ENCODE measurements at places on chromosomes 1 and 21. TPM values are rescaled to one million over a fixed set of nuclear protein-coding genes. Genes with fewer than 3 reads are reported as not detected.

The UBL4B gene
- not detected for total RNA-seq

The LEFTY1 gene
- total RNA-seq: 275 TPM

The DENND2D gene
- total RNA-seq: 56.4 TPM

DNA sequence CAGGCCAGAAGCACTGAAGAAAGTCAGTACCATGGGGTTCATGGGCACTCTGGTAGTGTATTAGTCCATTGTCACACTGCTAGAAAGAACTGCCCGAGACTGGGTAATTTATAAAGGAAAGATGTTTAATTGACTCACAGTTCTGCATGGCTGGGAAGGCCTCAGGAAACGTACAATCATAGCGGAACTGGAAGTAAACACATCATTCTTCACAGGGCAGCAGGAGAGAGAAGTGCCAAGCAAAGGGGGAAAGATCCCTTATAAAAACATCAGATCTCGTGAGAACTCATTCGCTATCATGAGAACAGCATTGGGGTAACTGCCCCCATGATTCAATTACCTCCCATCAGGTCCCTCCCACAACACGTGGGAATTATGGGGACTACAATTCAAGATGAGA, 20.2 kb upstream of the ROR1 start:
- no peaks in the 10 kb centered on the region for H3K4me1 ChIP-seq
- DNase-seq: no peak
- no peaks in the 10 kb centered on the region for H3K36me3 ChIP-seq
- H3K27ac ChIP-seq: no peak overlapping the region
- no peak overlapping the region for H3K4me3 ChIP-seq

DNA sequence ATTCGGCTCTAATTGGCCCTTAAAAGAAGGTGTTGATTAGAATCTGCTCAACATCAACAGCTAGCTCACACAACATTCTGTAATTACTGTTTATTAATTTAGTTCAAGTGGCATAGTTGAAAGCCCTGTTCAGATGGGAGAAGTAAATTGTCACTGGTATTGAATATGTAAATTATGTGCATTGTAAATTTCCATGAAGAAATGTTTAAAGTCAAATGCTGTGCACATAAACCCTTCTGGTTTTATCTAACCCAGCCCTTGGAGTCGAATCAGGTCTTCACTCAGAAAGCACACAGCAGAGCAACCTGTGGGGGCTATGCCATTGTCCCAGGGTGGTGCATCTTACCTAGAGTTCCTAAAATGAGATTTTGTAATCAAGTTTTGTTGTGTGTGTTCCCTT, 65.4 kb upstream of the LMO4 start:
- H3K4me1 ChIP-seq: no peaks in the 10 kb centered on the region
- H3K27me3 ChIP-seq: no peaks in the 10 kb centered on the region
- DNase-seq: no peak
- no peak overlapping the region for H3K4me3 ChIP-seq

The OPRD1 gene
- total RNA-seq: not detected

- no peaks in the 10 kb centered on the region for H3K36me3 ChIP-seq
- H3K27me3 ChIP-seq: no peaks in the 10 kb centered on the region
- H3K4me1 ChIP-seq: no peaks in the 10 kb centered on the region
- H3K27ac ChIP-seq: no peak overlapping the region
These were observed 37.7 kb downstream of the IGFN1 start for GRCh38 chr1:201228011-201228983.

DNA sequence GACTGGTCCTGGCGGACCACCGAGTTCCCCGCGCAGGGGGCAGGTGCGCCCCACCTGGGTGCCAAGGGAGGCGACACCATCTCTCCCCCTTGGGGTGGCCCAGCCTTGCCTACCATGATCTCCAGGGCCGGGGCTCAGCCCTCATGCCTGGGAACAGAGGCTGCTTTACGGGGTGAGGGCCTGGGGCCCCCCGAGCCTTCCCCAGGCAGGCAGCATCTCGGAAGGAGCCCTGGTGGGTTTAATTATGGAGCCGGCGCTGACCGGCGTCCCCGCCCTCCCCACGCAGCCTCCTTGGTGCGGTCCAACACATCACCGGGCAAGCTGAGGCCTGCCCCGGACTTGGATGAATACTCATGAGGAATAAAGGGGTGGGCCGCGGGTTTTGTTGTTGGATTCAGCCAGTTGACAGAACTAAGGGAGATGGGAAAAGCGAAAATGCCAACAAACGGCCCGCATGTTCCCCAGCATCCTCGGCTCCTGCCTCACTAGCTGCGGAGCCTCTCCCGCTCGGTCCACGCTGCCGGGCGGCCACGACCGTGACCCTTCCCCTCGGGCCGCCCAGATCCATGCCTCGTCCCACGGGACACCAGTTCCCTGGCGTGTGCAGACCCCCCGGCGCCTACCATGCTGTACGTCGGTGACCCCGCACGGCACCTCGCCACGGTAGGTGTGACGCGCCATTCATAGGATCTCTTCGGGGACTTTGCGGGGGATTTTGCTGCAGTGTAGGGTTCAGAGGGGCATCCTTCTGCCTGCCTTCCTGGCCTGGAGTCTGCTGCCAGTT, 38.2 kb downstream of the TP73 start:
- H3K4me3 ChIP-seq: no peak overlapping the region
- no peaks in the 10 kb centered on the region for H3K36me3 ChIP-seq
- no peak overlapping the region for H3K27ac ChIP-seq
- H3K27me3 ChIP-seq: peaks cover 12% of the 10 kb centered on the region
- no peak for DNase-seq

DNA sequence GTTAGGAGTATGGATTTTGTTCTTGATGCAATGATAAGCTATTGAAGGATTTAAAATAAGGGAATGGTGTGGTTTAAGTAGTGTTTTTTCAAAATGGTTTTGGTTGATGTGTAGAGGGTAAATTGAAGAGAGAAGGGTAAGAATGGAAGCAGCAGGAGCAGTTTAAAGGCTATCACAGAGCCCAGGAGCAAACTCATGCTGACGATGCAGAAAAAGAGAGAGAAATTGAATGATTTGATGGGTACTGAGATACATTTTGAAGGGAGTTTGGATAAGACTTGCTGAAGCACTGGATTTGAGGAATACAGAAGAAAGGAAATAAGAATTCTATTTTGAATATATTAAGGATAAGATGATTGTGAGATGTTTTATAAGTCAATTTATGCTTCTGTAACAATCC, 300.8 kb upstream of the LYPLAL1 start:
- H3K4me1 ChIP-seq: no peaks in the 10 kb centered on the region
- DNase-seq: no peak
- no peak overlapping the region for H3K4me3 ChIP-seq
- no peaks in the 10 kb centered on the region for H3K27me3 ChIP-seq

DNA sequence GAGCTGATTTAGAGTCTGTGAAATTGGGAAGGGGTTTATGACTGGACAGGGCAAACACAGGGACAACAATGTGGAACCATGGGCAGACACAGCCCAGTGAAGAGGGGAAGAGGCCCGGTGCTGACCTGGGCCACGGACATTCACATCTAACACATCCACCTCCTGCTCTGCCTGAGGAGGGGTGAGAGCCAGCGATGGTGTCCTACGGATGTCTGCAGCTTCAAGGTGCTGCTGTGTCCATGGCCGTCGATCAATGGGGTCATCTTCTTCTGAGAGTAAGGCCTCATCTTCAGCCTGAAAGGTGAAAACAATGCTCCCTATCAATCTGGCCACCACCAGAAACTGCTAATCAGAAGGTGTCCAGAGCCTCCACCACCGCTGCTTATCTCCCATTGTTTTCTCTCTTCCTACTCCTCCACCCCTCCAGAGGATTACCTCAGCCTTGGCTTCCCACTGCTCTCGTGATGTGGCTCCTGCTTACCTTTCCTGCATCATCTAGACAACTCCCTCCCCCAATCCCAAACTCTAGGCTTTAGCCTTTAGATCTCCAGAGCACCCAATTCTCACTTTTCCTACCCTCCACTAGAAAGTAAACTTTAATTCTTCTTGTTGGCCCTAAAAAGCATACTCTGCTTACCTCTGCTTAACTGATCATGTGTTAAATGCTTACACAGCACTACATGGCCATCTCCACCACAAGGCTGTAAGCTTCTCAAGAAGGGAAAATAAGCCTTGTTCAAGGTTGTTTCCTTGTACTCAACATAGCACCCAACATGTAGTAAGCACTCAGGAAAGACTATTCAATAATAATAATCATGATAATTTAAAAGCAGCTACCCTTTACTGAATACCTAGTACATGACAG, 24.0 kb upstream of the ADAM30 start:
- peaks cover 43% of the 10 kb centered on the region for H3K36me3 ChIP-seq
- no peak overlapping the region for H3K27ac ChIP-seq
- H3K4me1 ChIP-seq: no peaks in the 10 kb centered on the region
- no peak overlapping the region for H3K4me3 ChIP-seq
- no peaks in the 10 kb centered on the region for H3K27me3 ChIP-seq

The EIF3I gene
- 120 TPM for total RNA-seq

The C1orf141 gene
- not detected for total RNA-seq

The WARS2 gene
- 4.6 TPM for total RNA-seq

The TNFSF4 gene
- total RNA-seq: 1.5 TPM

GRCh38 chr1:214920337-214920736, 162.2 kb upstream of the KCNK2 start:
- no peak overlapping the region for H3K27ac ChIP-seq
- no peaks in the 10 kb centered on the region for H3K27me3 ChIP-seq
- no peaks in the 10 kb centered on the region for H3K36me3 ChIP-seq
- no peak overlapping the region for H3K4me3 ChIP-seq
- no peaks in the 10 kb centered on the region for H3K4me1 ChIP-seq

The OR4F16 gene
- total RNA-seq: not detected

DNA sequence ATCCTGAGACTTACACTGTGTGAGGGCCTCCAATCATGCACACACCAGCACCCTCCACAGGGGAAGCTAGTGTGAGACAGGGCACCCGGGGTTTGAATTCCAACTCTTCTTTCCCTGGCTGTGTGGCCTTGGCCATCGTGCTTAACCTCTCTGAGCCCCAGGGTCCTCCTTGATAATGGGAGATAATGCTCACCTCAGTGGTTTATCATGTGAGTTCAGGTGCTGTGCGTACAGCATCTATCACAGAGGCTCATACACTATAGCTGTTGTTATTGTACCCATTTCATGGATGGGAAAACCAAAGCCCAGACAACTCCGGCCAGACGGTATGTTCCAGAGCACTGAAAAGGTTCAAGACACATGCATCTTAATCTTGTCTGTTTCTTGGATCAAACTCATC, 16.0 kb upstream of the UBXN10 start:
- H3K27me3 ChIP-seq: no peaks in the 10 kb centered on the region
- no peak overlapping the region for H3K4me3 ChIP-seq
- no peak for DNase-seq
- H3K36me3 ChIP-seq: no peaks in the 10 kb centered on the region

- no peaks in the 10 kb centered on the region for H3K4me1 ChIP-seq
- H3K27me3 ChIP-seq: no peaks in the 10 kb centered on the region
- no peak for DNase-seq
- H3K27ac ChIP-seq: no peak overlapping the region
- H3K4me3 ChIP-seq: no peak overlapping the region
- H3K36me3 ChIP-seq: no peaks in the 10 kb centered on the region
These were observed 56.5 kb upstream of the BCAR3 start for GRCh38 chr1:93738075-93738622.

DNA sequence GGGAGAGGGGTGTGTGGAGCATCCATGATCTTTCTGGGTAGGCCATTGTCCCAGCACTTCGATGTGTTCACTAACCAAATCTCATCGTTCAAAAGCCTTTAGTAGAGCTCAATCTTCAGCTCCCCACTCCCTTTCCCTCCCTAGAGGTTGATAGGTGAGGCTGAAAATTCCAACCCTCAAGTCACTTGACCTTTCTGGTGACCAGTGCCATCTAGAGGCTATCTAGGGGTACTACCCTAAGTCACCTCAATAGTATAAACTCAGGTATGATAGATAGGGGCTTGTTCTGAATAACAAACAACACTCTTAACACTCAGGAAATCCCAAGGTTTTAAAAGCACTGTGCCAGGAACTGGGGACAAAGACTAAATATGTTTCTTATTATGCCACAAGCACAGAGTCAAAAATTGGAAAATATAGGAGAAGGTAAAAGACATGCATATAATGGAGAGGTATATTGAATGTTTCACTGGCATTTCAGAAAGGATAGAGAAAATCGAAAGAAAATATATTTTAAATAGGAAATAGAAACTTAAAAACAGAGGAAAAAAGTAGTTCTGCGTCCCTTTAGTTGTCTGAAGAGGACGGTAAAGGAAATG, 42.9 kb upstream of the CD53 start:
- no peak for DNase-seq
- no peaks in the 10 kb centered on the region for H3K4me1 ChIP-seq
- H3K27ac ChIP-seq: no peak overlapping the region
- no peaks in the 10 kb centered on the region for H3K36me3 ChIP-seq

- H3K4me3 ChIP-seq: no peak overlapping the region
- H3K36me3 ChIP-seq: no peaks in the 10 kb centered on the region
- H3K27me3 ChIP-seq: no peaks in the 10 kb centered on the region
- H3K27ac ChIP-seq: no peak overlapping the region
- H3K4me1 ChIP-seq: no peaks in the 10 kb centered on the region
These were observed 24.8 kb upstream of the GBP6 start for GRCh38 chr1:89339039-89339438.

- H3K36me3 ChIP-seq: no peaks in the 10 kb centered on the region
- no peaks in the 10 kb centered on the region for H3K27me3 ChIP-seq
- no peak overlapping the region for H3K4me3 ChIP-seq
- H3K27ac ChIP-seq: no peak overlapping the region
These were observed 977.9 kb downstream of the BRINP3 start for GRCh38 chr1:189499736-189500135.

Data from transverse colon (tissue), 4 donors.